ENCODE measurements at places on chromosomes 2 and 18.

- DNase-seq = no peak
Observed at GRCh38 chr2:85096616-85097015, 36.6 kb upstream of the TCF7L1 start.

DNA sequence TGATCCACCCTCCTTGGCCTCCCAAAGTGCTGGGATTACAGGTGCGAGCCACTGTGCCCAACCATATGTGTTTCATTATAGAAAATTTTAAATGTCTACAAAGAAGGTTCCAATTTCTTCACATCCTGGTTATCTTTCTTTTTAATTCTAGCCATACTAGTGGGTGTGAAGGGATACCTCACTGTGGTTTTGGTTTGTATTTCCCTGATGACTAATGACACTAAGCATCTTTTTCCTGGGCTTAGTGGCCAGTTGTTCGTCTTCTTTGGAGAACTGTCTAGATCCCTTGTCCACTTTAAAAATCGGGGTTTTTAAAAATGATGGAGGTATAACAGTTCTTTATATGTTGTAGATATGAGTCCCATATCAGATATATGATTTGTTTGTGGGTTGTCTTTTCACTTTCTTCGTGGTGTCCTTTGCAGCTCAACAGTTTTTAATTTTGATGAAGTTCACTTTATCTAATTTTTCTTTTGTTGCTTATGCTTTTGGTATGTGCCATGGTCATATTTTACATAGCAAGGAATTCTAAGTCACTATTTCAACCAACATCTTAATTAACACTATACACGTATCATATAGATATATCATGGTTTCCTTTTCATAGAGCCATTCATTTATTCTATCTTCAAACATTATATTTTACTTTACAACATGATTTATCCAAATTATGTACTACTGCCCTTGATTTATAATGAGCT lies 135.0 kb upstream of the RIOK3 start:
- DNase-seq = no peak

- no peak for DNase-seq
Observed at GRCh38 chr18:53906681-53907080, 317.8 kb downstream of the MBD2 start.

- DNase-seq = no peak
Observed at GRCh38 chr18:23291456-23292205, 156.3 kb downstream of the CABLES1 start.

GRCh38 chr18:45330170-45330594 lies 285.1 kb upstream of the SLC14A2 start:
- no peak for DNase-seq

- no peak for DNase-seq
Observed at GRCh38 chr2:216195565-216196029, 86.4 kb downstream of the XRCC5 start.

GRCh38 chr2:16746833-16747232 lies 81.2 kb upstream of the CYRIA start:
- no peak for DNase-seq

DNA sequence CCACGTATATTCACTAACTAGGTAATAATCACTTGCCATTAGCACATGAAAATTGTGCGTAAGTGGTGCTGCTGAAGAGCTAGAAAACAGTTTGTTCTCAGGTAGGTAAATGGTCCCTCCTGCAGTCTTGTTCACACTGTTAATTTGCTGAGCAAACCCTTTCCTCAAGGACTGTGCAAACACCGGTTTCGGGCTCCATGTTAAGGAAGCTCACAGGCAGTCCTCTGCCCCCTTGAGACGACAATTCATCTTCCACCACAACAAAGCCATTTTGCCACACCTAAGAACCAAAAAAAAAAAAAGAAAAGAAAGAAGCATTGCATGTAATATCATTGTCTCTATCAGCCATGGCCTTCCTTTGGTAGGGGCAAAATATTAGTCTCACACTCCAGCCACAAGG lies 193.9 kb downstream of the BCL11A start:
- no peak for DNase-seq

DNA sequence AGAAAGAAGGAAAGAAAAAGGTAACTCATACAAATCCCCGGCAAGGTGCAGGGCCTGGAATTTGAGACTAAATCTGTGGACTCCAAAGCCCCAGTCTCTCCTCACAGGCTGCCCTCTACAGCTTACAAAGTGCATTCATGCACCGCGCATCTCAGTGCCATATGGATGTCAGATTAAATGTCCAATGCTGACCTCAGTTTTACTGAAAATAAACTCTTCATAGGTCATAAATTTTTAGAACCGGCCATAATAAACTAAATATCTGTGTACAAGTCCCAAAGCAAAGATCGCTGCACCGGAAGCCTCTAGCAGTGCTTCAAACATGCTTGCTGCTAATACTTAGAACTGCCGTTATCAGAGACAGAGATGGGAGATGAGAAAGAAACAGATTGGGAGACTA lies 17.7 kb downstream of the ST6GAL2 start:
- DNase-seq = no peak

DNA sequence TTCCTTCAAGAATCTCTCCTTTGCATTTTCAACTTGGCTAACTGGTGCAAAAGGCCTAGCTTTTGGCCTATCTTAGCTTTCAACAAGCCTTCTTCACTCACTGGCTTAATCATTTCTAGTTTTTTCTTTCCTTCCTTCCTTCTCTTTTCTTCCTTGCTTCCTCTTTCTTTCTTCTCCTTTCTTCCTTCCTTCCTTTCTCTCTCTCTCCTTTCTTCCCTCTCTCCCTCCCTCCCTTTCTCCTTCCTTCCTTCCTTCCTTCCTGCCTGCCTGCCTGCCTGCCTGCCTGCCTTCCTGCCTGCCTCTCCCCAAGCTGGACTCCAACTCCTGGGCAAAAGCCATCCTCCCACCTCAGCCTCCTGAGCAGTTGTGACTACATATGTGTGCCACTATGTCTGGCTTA lies 176.2 kb upstream of the APCDD1 start:
- no peak for DNase-seq

GRCh38 chr2:151891566-151892194 lies 63.5 kb upstream of the ARL5A start:
- DNase-seq = no peak

DNA sequence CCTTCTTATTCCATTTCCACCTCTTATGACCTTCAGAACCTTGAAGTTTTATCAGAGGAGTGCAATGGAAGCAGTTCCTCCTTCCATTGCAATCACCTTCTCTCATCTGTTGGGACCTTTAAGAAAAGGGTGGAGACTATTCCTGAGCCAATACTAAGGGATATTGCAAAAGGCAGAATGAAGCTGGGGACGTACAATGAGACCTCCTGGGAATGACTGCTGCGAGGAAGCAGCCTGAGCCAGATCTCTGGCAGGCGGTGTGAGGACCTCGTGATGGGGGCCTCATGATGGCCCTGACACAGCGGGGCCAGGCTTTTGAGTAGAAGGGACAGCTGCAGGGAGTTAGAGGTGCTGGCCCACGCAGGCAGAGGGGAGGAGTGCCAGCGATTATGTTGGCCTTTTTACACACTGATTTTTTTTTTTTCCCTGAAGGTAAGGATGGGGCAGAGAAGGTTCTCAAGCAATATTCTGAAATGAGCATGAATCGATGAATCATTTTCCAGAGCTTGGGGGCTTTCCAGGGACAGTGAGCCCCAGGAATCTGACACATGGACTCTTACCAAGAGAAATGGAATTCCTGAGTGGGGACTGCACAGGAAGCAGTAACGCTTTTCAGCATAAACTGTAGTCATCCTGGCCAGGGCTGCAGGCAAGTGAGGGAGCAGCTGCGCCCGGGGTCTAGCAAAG lies 40.0 kb upstream of the LAPTM4A start:
- DNase-seq = no peak

- DNase-seq = no peak
Observed at GRCh38 chr2:113291191-113291590, 12.5 kb upstream of the PAX8 start.

GRCh38 chr2:144241801-144242200 lies 278.1 kb downstream of the ZEB2 start:
- DNase-seq = no peak

DNA sequence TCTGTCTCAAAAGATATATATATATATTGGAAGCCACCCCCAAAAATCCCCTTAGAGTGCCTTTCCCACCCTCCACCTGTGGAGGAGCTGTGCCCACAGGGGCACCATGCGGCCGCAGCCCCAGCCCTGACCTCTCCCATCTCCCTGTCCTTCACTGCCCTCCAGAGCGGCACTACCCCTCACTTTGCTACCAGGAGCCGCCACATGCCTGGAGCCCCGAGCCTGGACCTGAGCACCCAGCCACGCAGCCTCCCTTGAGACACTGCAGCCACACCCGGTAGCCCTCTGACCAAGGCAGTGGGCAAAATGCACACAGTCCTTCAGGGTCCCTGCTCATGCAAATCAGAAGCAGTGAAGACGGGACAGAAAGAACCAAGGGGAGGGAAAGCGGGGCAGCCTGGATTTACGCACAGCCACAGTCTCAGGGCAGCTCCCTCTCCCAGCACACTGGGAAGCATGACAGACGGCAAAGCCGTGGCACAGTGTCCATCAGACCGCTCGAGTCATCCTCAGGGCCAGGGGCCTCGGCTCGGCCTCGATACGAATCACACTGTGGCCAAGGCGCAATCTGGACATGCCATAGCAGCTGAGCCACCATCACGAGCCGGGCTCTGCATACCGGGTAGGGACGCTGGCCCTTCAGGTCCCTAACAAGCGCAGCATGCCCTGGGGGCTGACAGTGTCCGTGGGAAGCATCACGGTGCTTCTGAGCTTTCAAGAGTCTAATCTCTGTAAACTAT lies 10.1 kb downstream of the HDAC4 start:
- no peak for DNase-seq

- no peak for DNase-seq
Observed at GRCh38 chr2:233638836-233639235, 2.6 kb downstream of the UGT1A10 start.

- no peak for DNase-seq
Observed at GRCh38 chr18:67926929-67927864, 410.7 kb upstream of the DSEL start.

GRCh38 chr2:10038123-10038522 lies 5.2 kb upstream of the KLF11 start:
- no peak for DNase-seq

DNA sequence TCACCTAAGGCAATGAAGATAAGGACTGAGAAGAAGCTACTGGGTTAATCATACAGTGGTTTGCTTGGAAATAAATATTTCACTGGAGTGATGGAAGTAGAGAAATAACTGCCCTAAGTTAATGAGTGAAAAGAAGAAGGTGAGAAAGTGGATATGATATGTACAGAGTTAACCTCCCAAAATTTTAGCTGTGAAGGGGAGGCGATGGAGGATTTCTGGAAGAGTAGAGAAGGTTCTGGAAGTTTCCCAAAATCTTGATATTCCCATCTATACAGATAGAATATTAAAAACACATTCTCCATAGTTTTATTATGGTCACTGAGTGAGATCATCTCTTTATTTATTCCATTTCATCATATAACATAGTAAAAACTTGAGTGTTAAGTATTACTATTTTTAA lies 296.6 kb upstream of the RGPD4 start:
- DNase-seq = no peak

- no peak for DNase-seq
Observed at GRCh38 chr2:20604951-20605381, 45.9 kb downstream of the HS1BP3 start.

All from NCI-H524 treated with DMSO at 0.1 percent for 48 hours (cell line).